H1 (cell line): ENCODE measurements at places on chromosomes 3 and 15. TPM values are rescaled to one million over a fixed set of nuclear protein-coding genes. Genes with fewer than 3 reads are reported as not detected.

- no peak overlapping the region for H3K4me3 ChIP-seq
- no peaks in the 10 kb centered on the region; the same call in 1 of the 2 replicates for H3K4me1 ChIP-seq
- DNase-seq: no peak
These were observed 153.2 kb upstream of the FRMD4B start for GRCh38 chr3:69539134-69539533.

DNA sequence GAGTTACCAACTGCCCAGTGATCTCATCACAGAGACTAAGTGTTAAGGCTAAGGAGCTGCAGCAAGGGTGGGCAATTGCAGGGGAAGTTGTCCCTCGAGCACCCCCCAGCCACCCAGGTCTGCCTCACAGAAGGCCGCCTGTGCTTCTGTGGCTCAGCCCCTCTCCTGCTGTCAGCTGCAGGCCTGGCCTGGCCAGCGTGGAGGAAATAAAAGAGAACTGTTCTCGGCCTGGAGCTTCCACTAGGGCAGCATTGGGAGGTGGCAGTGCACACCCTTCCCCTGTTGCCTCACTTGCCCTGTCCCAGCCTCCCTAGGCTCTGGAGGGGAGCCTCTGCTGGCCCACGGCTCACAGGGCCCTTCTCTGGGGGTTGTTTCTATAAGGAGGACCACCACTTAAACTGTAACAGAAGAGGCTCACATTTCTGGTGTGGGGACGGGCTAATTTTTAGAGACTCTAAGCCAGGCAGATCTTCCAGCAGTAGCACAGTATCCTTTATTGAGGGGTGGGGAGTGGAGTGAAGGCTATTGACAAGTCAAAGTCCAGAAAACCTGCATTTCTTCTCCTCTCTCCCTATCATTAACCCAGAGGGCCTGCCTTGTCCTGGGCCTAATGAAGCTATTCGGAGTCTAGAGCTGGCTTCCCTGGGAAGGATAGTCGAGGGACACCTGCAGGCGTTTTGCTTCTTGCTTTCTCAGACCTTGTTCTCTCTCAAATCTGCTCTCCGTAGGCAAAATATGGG lies 75.6 kb upstream of the ADPGK start:
- no peaks in the 10 kb centered on the region for H3K27me3 ChIP-seq
- H3K4me3 ChIP-seq: no peak overlapping the region
- no peak for DNase-seq

- H3K36me3 ChIP-seq: no peaks in the 10 kb centered on the region; the same call in 1 of the 2 replicates
- no peak overlapping the region for H3K4me3 ChIP-seq
- H3K27me3 ChIP-seq: no peaks in the 10 kb centered on the region
- H3K4me1 ChIP-seq: no peaks in the 10 kb centered on the region
- H3K27ac ChIP-seq: no peak overlapping the region
These were observed 37.1 kb downstream of the QTRT2 start for GRCh38 chr3:114093596-114093995.

- H3K27ac ChIP-seq: no peak overlapping the region
- no peak for DNase-seq
- H3K4me1 ChIP-seq: peaks cover 4% of the 10 kb centered on the region; the same call in 1 of the 2 replicates
These were observed 125.1 kb downstream of the PLCL2 start for GRCh38 chr3:17009826-17010225.

GRCh38 chr3:164732166-164732565 lies 346.1 kb downstream of the SI start:
- H3K27ac ChIP-seq: no peak overlapping the region
- no peaks in the 10 kb centered on the region for H3K36me3 ChIP-seq
- H3K4me3 ChIP-seq: no peak overlapping the region
- no peaks in the 10 kb centered on the region for H3K27me3 ChIP-seq

DNA sequence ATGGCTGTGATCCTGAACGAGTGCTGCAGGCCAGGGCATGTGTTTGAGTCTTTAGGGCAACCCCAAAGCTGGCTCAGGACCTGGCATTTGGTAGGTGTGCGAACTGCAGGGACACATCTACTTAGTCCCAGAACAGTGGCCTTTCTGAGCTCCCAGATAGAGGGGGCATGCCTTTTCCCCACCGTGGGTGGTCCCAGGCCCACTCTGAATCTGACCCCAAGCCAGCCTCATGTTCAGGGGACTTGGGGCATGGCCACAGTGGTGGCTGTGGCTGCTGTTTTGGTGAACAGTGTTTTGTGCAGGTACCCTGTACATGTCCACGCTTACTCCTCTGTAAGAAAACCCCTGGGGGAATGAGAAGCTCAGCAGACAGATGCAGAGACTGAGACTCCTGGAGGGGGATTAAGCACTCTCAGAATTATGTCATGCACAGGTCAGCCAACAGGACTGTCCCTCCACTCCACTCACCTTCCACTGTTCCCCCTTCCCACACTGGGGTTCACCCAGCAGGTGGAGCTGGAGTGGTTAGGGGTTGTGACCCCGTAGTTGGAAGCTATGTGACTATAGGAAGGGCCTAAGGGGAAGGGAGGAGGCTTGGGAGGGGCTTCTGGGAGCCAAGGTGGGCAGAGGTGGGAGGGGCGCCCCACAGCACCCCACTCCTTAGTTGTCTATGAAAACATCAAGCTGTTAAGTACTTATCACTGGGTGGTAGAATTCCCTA lies 16.4 kb downstream of the ESYT3 start:
- no peak for DNase-seq
- no peak overlapping the region for H3K27ac ChIP-seq
- no peaks in the 10 kb centered on the region for H3K36me3 ChIP-seq
- no peak overlapping the region for H3K4me3 ChIP-seq
- H3K4me1 ChIP-seq: peaks cover 10% of the 10 kb centered on the region; the same call in 1 of the 2 replicates

DNA sequence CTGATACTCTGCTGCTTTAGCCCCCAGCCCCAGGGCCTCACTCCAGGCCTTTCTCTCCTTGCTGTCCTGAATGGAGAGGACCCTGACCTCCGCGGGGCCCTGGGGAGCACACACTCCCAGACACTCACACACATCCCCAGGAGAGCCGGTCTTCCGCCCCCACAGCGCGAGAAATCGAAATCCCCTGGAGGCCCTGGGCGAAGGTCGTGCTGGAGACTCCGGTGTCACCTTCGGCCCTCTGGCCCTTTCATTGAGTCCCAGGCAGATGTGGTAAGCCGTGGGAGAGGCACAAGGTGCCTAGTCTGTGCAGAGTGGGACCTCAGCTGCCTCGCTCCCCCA lies 848 bp upstream of the GOLGA8B start:
- peaks cover 5% of the 10 kb centered on the region for H3K4me1 ChIP-seq
- H3K27me3 ChIP-seq: peaks cover 15% of the 10 kb centered on the region
- no peak for DNase-seq
- H3K27ac ChIP-seq: no peak overlapping the region
- H3K4me3 ChIP-seq: peak overlapping the region; percentile 62

DNA sequence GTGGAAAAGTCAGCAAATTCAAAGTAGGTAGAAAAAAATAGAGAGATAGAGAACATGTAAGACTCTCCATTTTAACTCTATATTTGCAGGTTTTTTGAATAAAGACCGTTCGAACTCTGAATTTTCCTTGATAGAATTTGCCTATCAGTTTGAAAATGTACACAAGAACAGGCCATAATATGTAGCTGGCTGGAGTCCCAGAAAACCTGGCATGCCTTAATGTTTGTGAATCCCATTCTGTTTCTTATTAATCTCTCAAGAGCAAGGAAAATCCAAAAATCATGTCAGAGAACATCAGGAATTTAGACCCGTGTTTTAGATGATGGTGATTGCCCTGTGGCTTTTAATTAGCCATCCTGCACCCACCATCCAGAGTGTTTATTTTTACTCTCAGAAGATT lies 7.2 kb upstream of the CFAP161 start:
- no peaks in the 10 kb centered on the region for H3K27me3 ChIP-seq
- no peaks in the 10 kb centered on the region for H3K36me3 ChIP-seq
- no peak for DNase-seq
- no peaks in the 10 kb centered on the region for H3K4me1 ChIP-seq

DNA sequence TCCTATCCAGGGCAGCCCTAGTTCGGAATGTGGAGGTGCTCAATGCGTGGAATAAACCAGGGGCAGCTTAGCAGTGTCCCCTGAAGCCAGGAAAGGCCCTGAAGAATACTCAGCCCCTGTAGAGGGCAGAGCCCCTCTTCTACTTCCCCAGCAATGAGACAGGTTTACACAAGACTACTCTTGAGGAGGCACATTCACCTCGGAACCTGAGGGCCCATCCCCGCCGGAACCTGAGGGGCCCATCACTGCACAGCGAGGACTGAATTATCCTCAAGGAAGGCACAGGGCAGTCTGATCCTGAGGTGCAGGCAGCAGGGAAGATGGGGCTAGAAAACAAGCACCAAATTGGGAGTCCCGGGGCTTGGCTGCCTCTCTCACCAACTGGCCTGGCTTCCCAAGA lies 22.2 kb downstream of the CCDC13 start:
- DNase-seq: no peak
- H3K27ac ChIP-seq: no peak overlapping the region
- H3K4me1 ChIP-seq: peaks cover 8% of the 10 kb centered on the region
- H3K27me3 ChIP-seq: no peaks in the 10 kb centered on the region; the same call in 1 of the 2 replicates
- no peak overlapping the region for H3K4me3 ChIP-seq
- no peaks in the 10 kb centered on the region for H3K36me3 ChIP-seq

- peaks cover 6% of the 10 kb centered on the region; the same call in 1 of the 2 replicates for H3K4me1 ChIP-seq
- H3K36me3 ChIP-seq: no peaks in the 10 kb centered on the region; the same call in 1 of the 2 replicates
- no peak for DNase-seq
- no peaks in the 10 kb centered on the region for H3K27me3 ChIP-seq
- H3K27ac ChIP-seq: no peak overlapping the region
These were observed 301.7 kb upstream of the RORA start for GRCh38 chr15:61530769-61531168.

DNA sequence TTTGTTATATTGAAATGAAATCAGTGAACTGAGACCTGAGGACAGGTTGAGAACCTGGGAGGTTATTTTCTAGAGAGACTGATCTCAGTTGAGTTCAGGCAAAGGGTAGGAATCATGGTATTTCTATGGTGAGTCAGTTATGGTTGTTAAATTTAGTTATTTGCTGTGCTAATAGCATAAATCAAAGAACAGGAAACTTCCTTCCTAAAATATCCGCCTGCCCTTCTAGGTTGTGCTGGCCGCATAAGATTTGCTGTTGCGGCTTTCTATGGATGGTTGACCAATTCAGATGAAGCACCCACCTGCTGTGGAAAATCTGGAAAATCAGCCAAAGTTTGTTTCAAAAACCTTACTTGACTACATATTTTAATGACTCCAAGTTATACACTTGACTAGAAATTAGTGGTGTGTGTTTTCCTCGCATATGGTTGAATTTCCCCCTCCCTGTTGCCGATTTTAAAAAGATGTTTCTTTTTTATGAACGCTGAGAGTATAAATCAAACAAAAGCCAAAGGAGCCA lies 52.6 kb downstream of the PLCL2 start:
- H3K4me3 ChIP-seq: no peak overlapping the region
- no peak for DNase-seq
- H3K27ac ChIP-seq: no peak overlapping the region
- H3K27me3 ChIP-seq: no peaks in the 10 kb centered on the region
- H3K36me3 ChIP-seq: no peaks in the 10 kb centered on the region

DNA sequence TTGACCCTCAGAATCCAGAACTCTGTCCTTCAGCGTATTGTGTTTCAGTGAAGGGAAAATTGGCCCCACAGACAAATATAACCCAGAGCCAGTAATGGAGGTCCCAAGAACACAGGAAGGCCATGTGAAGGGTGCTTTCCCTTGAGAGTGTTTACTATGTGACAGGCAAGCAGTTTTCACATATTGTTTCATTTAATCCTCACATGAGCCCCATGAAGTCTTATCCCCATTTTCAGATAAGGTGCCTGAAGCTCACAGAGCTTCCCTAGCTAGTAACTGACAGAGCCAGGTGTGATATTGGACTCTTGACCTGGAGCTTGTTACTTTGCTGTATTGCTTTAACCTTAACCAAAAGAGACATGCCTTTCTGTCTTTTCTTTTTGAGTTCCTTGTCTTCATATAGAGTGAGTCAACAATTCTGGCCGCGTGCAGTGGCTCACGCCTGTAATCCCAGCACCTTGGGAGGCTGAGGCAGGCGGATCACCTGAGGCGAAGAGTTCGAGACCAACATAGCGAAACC lies 9.4 kb upstream of the DVL3 start:
- no peak overlapping the region for H3K27ac ChIP-seq
- no peak for DNase-seq
- H3K4me1 ChIP-seq: no peaks in the 10 kb centered on the region
- no peaks in the 10 kb centered on the region for H3K27me3 ChIP-seq
- peaks cover 11% of the 10 kb centered on the region for H3K36me3 ChIP-seq

DNA sequence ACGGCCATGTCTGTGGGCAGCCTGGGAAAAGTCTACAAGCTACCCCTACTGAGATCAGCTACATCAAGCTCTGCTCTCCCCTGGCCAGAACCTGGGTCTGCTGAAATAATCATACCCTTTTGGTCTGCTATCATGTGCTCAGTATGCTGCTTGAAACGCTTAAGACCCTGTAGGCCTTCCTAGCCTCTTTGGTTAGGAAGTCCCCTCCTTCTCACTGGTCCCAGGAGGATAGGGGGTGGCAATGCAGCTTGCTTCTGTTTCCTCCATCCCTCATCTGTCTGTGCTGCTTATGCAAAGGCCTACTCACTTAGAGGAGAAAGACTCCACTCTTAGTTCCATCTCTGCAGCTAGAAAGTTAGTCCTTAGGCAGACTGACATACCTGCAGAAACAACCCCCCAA lies 118.2 kb upstream of the RASGRP1 start:
- no peaks in the 10 kb centered on the region for H3K36me3 ChIP-seq
- no peaks in the 10 kb centered on the region for H3K27me3 ChIP-seq
- H3K27ac ChIP-seq: no peak overlapping the region
- H3K4me1 ChIP-seq: no peaks in the 10 kb centered on the region
- no peak overlapping the region for H3K4me3 ChIP-seq

GRCh38 chr15:34813446-34814190 lies 18.3 kb upstream of the ACTC1 start:
- H3K27ac ChIP-seq: no peak overlapping the region
- H3K4me3 ChIP-seq: no peak overlapping the region
- no peaks in the 10 kb centered on the region for H3K36me3 ChIP-seq
- H3K27me3 ChIP-seq: no peaks in the 10 kb centered on the region
- DNase-seq: no peak

- H3K27me3 ChIP-seq: peaks cover 2% of the 10 kb centered on the region
- H3K36me3 ChIP-seq: no peaks in the 10 kb centered on the region
These were observed 2.3 kb upstream of the COLQ start for GRCh38 chr3:15523660-15524417.

DNA sequence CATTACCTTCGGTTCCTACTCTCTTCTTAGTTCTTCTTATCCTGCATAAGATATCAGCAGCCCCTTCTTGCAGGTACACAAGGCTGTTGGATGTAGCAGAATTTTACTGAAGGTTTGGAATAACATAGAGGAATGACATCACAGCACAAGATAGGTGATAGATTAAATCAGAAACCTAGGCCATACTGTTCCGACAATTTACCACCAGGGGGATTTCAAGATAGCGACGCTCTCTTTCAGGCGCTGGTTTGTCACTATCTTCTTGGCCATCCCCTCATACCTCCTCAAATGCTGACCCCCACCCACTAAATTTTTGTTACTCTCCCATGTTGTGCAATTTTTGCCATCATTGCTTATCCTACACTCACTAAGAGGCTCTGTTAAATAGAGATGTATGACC lies 3.5 kb downstream of the SIDT1 start:
- no peaks in the 10 kb centered on the region; the same call in 1 of the 2 replicates for H3K36me3 ChIP-seq
- no peak overlapping the region for H3K27ac ChIP-seq
- no peaks in the 10 kb centered on the region for H3K4me1 ChIP-seq
- no peak overlapping the region for H3K4me3 ChIP-seq
- DNase-seq: no peak

The CEP19 gene
- 1.3 and 1.6 TPM in 2 replicates for total RNA-seq

The SEMA4B gene
- total RNA-seq: 42.7 and 43.6 TPM in 2 replicates

The RAB8B gene
- total RNA-seq: 47.0 and 47.8 TPM in 2 replicates

The CCR2 gene
- not detected in 2 replicates for total RNA-seq

The PEAK1 gene
- 41.1 and 44.8 TPM in 2 replicates for total RNA-seq

The KNSTRN gene
- total RNA-seq: 67.4 and 79.4 TPM in 2 replicates

The TICRR gene
- total RNA-seq: 34.8 and 37.3 TPM in 2 replicates

The SCN11A gene
- total RNA-seq: 0.10 and 0.11 TPM in 2 replicates

The MPI gene
- 31.0 and 32.9 TPM in 2 replicates for total RNA-seq

The CCRL2 gene
- total RNA-seq: not detected in 2 replicates
